ENCODE measurements at places on chromosomes 16 and 17. TPM values are rescaled to one million over a fixed set of nuclear protein-coding genes. Genes with fewer than 3 reads are reported as not detected.

DNA sequence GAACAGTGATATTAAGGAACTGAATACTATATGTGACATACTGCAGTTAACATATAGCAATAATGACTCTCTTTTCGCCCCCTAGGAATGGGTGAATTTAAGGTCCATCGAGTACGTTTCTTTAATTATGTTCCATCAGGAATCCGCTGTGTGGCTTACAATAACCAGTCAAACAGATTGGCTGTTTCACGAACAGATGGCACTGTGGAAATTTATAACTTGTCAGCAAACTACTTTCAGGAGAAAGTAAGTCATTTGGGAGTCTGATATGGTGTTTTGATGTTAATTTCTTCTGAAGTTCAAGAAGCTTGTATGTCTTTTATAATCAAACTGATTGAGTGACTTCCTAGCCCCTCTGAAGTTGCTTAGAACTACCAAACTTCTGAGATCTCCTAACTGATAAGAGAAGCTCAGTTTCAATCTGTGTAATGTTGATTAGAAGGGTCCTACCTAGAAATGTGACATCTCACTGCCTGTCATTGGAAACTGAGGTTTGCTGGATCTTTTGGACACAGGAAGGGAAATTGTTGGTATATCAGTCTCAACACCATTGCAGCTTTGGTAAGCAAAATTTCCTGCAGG, 1.0 kb downstream of the UTP4 start:
- H3K27ac ChIP-seq: no peak overlapping the region
- peak overlapping the region; percentile 97 for H3K4me3 ChIP-seq
- no peak for DNase-seq
- H3K27me3 ChIP-seq: no peaks in the 10 kb centered on the region

GRCh38 chr17:70405492-70406220, 236.3 kb downstream of the KCNJ2 start:
- H3K4me3 ChIP-seq: no peak overlapping the region
- no peaks in the 10 kb centered on the region for H3K36me3 ChIP-seq
- no peak for DNase-seq
- H3K4me1 ChIP-seq: no peaks in the 10 kb centered on the region

IRX6 gene
- 0.23 TPM for total RNA-seq

ADGRG1 gene
- total RNA-seq: 6.4 TPM

HOXB6 gene
- 3.2 TPM for total RNA-seq

CACNG5 gene
- total RNA-seq: not detected

LGALS9B gene
- not detected for total RNA-seq

- no peak overlapping the region for H3K4me3 ChIP-seq
- no peaks in the 10 kb centered on the region for H3K4me1 ChIP-seq
- H3K27ac ChIP-seq: no peak overlapping the region
- no peak for DNase-seq
These were observed 260.0 kb downstream of the HAPSTR1 start for GRCh38 chr16:9351440-9351839.

- no peaks in the 10 kb centered on the region for H3K27me3 ChIP-seq
- H3K27ac ChIP-seq: no peak overlapping the region
- H3K36me3 ChIP-seq: no peaks in the 10 kb centered on the region
- H3K4me1 ChIP-seq: no peaks in the 10 kb centered on the region
- DNase-seq: no peak
These were observed 2.3 kb downstream of the RBFOX3 start for GRCh38 chr17:79608624-79608959.

DNA sequence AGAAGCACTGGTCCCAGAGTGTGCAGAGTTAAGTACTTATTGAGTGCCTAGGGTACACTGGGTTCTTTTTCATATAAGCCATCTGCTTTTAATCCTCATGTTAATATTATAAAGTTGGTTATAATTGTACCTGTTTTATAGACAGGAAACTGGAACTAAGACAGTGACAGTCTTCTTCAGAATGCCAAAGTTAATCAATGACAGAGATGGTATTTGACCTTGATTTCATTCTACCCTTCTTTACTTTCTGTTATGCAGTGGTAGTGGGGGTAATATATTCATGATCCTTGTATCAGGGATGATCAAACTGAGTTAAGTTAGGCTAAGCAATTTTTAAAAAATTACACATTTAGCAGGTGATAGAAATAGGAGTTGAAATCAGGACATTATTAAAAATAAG, 108.6 kb upstream of the GOT2 start:
- H3K27ac ChIP-seq: no peak overlapping the region
- H3K4me1 ChIP-seq: no peaks in the 10 kb centered on the region
- H3K27me3 ChIP-seq: no peaks in the 10 kb centered on the region
- no peaks in the 10 kb centered on the region for H3K36me3 ChIP-seq

CES5A gene
- total RNA-seq: not detected

SLFN14 gene
- not detected for total RNA-seq

- no peaks in the 10 kb centered on the region for H3K4me1 ChIP-seq
- no peak overlapping the region for H3K4me3 ChIP-seq
- H3K27me3 ChIP-seq: no peaks in the 10 kb centered on the region
- no peaks in the 10 kb centered on the region for H3K36me3 ChIP-seq
These were observed 101.6 kb downstream of the RAB11FIP4 start for GRCh38 chr17:31492880-31493655.

DNA sequence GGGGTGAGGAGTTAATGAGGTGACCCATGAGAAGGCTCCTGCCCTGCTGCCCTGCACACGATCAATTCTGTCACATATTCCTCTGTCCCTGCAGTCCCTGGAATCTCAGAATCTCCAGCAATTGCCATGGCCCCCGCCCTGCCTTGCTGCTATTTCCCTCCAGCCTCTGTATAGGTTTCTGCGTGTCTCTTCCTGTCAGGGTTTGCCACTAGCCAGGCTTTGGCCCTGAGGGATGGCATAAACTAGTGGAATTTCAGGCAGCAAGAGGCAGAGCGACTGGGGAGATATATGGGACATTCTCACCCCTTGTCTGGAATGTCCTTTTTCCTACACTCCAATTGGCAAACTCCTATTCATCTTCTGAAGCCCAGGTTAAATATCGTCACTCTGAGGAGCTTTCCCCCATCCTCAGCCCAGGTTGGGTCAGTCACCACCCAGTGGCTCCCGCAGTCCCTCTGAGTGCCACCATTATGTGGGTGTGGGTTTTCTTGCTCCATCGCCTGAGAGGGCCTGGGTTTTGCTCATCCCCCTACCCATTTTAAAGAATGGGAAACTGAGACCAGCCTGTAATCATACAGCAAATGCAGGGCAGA, 15.5 kb upstream of the NATD1 start:
- H3K27me3 ChIP-seq: no peaks in the 10 kb centered on the region
- H3K4me1 ChIP-seq: no peaks in the 10 kb centered on the region
- no peak overlapping the region for H3K4me3 ChIP-seq
- H3K27ac ChIP-seq: no peak overlapping the region

DNA sequence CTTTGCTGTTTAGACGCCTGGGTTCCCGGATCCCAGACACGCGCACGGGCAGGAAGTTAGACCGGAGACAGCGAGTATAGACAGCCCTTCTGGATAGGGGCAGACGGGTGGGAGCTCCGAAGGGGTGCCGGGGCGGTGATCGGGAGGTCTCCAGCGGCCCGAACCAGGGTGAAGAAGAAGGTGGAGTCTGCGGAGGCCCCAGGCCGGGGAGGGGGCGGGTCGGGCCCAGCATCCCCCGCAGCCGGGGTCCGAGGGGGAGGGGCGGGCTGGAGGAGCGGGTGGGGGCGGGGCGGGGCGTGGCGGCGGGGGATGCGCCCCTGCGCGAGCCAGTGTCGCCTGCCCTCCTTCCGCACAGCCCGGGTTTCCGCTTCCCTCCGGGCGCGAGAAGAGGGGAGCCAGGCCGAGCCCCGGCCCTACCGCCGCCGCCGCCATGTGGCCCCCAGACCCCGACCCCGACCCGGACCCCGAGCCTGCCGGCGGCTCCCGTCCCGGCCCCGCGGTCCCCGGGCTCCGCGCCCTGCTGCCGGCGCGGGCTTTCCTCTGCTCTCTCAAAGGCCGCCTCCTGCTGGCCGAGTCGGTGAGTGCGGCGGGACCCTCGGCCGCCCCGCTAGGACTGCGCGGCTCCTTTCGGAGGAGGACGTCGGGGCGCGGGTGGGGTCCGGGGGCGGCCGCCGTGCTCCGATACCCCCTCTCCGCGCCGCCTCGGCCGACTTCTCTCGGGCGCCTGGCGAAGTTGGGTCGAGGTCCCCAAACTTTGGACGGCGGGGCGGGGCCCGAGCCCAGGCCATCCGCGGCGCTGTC, at the start of gene CMTM3:
TSS of gene CMTM3 (plus strand) at position 329 of the 801 bp plus-strand sequence. CDS start at position 431, 102 bp downstream.
- peaks cover 6% of the 10 kb centered on the region for H3K4me1 ChIP-seq
- peak; percentile 85 for DNase-seq
- peak within 1 kb of the TSS; percentile 78 for H3K27ac ChIP-seq
- H3K36me3 ChIP-seq: no peaks in the 10 kb centered on the region
- peak within 1 kb of the TSS; percentile 90 for H3K4me3 ChIP-seq

- H3K4me1 ChIP-seq: no peaks in the 10 kb centered on the region
- no peaks in the 10 kb centered on the region for H3K27me3 ChIP-seq
- DNase-seq: no peak
These were observed 20.2 kb upstream of the GUCY2D start for GRCh38 chr17:7982173-7982572.

- no peak for DNase-seq
- H3K36me3 ChIP-seq: no peaks in the 10 kb centered on the region
- peak overlapping the region; percentile 79 for H3K4me3 ChIP-seq
- no peak overlapping the region for H3K27ac ChIP-seq
- H3K4me1 ChIP-seq: peaks cover 7% of the 10 kb centered on the region
These were observed 517 bp downstream of the RUNDC1 start for GRCh38 chr17:42980766-42981397.

DNA sequence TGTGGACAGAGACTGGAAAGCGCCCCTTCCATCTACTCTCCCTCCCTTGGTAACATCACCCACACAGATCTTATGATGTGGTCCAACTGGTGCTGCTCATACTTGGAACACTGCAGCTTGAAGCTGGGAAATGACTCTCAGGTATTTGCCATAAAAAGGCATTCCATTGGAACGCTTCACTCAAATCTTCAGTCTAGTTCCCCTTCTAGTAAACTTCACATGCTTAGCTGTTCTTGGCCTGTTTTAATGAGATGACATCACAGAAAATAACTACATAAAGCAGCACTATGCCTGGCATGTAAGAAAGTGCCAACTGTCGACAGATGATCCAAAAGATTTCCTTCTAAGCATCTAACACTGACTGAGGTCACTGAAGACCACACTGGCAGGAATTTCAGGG, 9.3 kb downstream of the ZNF263 start:
- H3K4me1 ChIP-seq: no peaks in the 10 kb centered on the region
- H3K36me3 ChIP-seq: no peaks in the 10 kb centered on the region
- no peaks in the 10 kb centered on the region for H3K27me3 ChIP-seq
- no peak overlapping the region for H3K27ac ChIP-seq

GRCh38 chr17:68305142-68305541, 13.8 kb downstream of the ARSG start:
- no peak overlapping the region for H3K27ac ChIP-seq
- H3K27me3 ChIP-seq: no peaks in the 10 kb centered on the region

GRCh38 chr17:81350320-81350890, 44.9 kb upstream of the BAHCC1 start:
- H3K27me3 ChIP-seq: no peaks in the 10 kb centered on the region
- H3K36me3 ChIP-seq: no peaks in the 10 kb centered on the region
- DNase-seq: no peak
- H3K4me1 ChIP-seq: peaks cover 2% of the 10 kb centered on the region

IRF8 gene
- 6.1 TPM for total RNA-seq

DNA sequence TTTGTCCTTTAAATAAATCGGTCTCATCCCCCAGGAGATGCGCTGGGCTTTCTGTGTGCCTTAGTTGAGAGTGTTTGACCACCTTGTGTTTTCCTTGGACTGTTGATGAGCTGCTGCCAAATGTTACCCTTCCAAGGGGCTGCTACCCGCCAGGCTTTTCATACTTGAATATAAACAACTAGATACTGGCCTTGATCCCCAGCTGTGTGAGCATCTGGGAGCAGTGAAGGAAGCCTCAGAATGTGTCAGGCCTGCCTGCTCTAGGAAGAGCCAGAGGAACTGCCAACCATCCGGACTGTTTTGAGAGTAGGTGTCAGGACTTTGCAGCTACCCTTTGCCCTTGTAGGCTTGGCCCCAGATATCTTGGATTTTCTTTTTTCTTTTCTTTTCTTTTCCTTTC, 57.8 kb downstream of the LDHD start:
- peak overlapping the region; percentile 53 for H3K27ac ChIP-seq
- no peaks in the 10 kb centered on the region for H3K36me3 ChIP-seq

GRCh38 chr17:43540821-43541674, 5.1 kb downstream of the ETV4 start:
- no peak overlapping the region for H3K4me3 ChIP-seq
- no peak for DNase-seq
- H3K4me1 ChIP-seq: peaks cover 6% of the 10 kb centered on the region
- H3K27ac ChIP-seq: no peak overlapping the region
- no peaks in the 10 kb centered on the region for H3K36me3 ChIP-seq
- H3K27me3 ChIP-seq: no peaks in the 10 kb centered on the region

PMFBP1 gene
- 0.70 TPM for total RNA-seq

SLC47A2 gene
- total RNA-seq: 0.87 TPM

KSR1 gene
- 31.5 TPM for total RNA-seq

GRCh38 chr17:5618476-5618875, 34.2 kb upstream of the NLRP1 start:
- no peaks in the 10 kb centered on the region for H3K4me1 ChIP-seq
- H3K4me3 ChIP-seq: no peak overlapping the region
- no peaks in the 10 kb centered on the region for H3K27me3 ChIP-seq
- H3K27ac ChIP-seq: no peak overlapping the region
- no peaks in the 10 kb centered on the region for H3K36me3 ChIP-seq

CDR2L gene
- total RNA-seq: 6.8 TPM

GRCh38 chr17:39794249-39794970, 56.7 kb downstream of the GRB7 start:
- no peak overlapping the region for H3K4me3 ChIP-seq
- H3K27ac ChIP-seq: no peak overlapping the region
- H3K36me3 ChIP-seq: no peaks in the 10 kb centered on the region
- no peak for DNase-seq
- no peaks in the 10 kb centered on the region for H3K27me3 ChIP-seq

TMEM88 gene
- 3.2 TPM for total RNA-seq

TPSD1 gene
- total RNA-seq: 0.23 TPM

- no peaks in the 10 kb centered on the region for H3K36me3 ChIP-seq
- no peak overlapping the region for H3K27ac ChIP-seq
- H3K27me3 ChIP-seq: no peaks in the 10 kb centered on the region
- no peak for DNase-seq
These were observed 347.5 kb upstream of the TNRC6C start for GRCh38 chr17:77610972-77611521.

GRCh38 chr17:37494401-37494831, 4.7 kb downstream of the DUSP14 start:
- no peaks in the 10 kb centered on the region for H3K4me1 ChIP-seq
- no peaks in the 10 kb centered on the region for H3K36me3 ChIP-seq
- no peak overlapping the region for H3K27ac ChIP-seq
- DNase-seq: no peak
- H3K27me3 ChIP-seq: no peaks in the 10 kb centered on the region

- no peak overlapping the region for H3K27ac ChIP-seq
- no peak for DNase-seq
- H3K4me1 ChIP-seq: peaks cover 18% of the 10 kb centered on the region
- no peak overlapping the region for H3K4me3 ChIP-seq
These were observed 41.9 kb downstream of the TMEM11 start for GRCh38 chr17:21171970-21172510.

- DNase-seq: no peak
- no peaks in the 10 kb centered on the region for H3K36me3 ChIP-seq
- no peak overlapping the region for H3K4me3 ChIP-seq
- no peak overlapping the region for H3K27ac ChIP-seq
- H3K27me3 ChIP-seq: no peaks in the 10 kb centered on the region
These were observed 6.6 kb upstream of the SPAG7 start for GRCh38 chr17:4974115-4974670.

Measured in ovary (tissue), 10 donors.